ENCODE measurements at places on chromosomes 5 and 9. TPM values are rescaled to one million over a fixed set of nuclear protein-coding genes. Genes with fewer than 3 reads are reported as not detected.

GRCh38 chr5:123511290-123511647 lies 708 bp upstream of the CSNK1G3 start:
- no peak for DNase-seq

DNA sequence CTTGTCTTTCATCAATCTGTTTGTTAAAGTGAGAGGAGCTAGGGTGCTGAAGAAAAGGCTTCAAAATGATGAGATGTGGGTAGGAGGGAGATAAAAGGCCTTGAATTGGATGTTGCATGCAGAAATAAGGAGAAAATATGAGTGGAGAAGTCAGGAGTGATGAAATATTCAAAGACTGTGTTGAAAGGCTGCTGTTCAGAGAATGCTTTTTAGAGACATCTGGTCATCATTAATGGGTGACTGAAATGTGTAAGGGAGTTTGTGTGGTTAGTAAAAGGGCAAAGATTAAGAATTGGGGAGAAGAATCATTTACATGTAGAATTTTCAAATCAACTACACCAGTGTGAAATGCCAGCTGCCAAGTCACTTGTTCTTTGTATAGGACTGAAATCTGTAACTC lies 383.9 kb downstream of the MAT2B start:
- DNase-seq = no peak

GRCh38 chr5:151459680-151460324 lies 12.4 kb downstream of the SLC36A1 start:
- no peak for DNase-seq

GRCh38 chr5:54745599-54745998 lies 228.0 kb downstream of the SNX18 start:
- DNase-seq = no peak

HNRNPK gene
- total RNA-seq = 807 TPM

TLX3 gene
- total RNA-seq = not detected

TUSC1 gene
- 12.2 TPM for total RNA-seq

FOXD4L4 gene
- total RNA-seq = 0.41 TPM

PKD2L2 gene
- total RNA-seq = not detected

Data from frontal cortex (tissue), 4 donors.